ENCODE measurements at places on chromosomes 16 and 17.

DNA sequence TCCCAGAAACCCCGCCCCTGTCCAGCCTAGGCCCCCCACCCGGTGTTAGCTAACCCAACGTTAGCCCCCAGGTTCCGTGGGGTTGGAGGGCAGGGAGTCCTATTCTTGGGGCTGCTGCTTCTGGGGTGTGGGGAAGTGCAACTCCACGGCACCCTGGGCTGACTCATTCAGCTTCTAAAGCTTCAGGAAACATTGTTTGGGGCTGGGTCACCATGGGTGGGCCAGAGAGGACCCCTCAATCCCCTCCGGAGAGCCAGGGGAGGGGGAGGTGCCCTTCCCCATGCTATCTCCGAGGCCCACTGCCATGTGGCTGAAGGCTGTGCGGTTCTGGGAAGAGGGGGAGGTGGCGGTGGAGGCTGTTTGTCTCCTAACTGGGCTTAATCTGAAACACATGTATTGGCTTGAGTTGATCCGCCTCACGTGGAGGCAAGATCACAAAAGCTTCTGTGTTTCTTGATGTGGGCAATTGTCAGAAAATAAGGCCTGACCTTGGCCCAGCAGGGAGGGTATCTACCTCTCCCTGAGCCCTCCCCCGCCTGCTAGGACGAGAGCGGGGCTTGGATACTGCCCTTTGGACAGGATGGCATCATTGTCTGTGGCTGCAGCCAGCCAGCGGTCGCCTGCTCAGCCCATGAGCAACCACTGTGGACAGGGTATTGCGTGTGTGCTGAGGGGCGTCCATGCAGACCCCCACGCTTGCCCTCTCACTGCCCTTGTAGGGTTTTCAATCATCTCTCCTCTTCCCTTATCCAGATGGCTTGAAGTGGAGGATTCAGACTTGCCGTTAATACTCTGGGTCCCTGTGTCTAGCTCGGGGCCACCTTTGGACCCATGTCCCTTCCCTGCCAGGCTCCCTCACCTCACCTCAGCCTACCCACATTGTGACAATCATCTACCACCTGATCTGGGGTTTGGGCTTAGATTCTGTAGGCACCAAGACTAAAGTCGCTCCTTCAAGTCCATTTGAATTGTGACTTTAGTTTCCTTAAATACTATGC lies 1.3 kb downstream of the SERPINF1 start:
- no peak for DNase-seq

GRCh38 chr17:29698019-29698777 lies 75.5 kb upstream of the CORO6 start:
- DNase-seq: no peak

DNA sequence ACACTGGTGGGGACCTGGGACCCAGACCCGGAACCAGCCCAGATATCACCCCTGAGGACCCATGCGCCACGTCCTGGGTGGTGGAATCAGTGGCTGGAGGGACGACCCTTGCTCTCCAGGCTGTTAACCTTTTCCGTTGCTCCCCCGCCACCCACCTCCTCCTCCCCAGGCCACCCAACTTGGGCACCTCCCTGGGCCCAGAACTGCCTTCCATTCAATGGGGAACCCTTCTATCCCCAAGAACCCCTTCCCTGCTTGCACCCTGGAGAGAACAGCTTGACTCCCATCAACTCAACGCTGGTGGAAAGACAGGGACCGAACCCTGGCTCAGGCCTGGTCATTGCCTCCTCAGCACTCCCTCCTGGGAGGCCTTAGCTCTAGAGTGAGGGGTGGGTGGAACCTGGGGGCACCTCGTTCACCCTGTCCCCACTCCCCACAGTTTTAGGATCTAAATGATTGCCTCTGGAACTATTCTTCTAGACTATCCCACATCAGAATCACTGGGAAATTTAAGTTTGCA lies 5.7 kb upstream of the IL32 start:
- DNase-seq: no peak

- no peak for DNase-seq
These were observed 119.4 kb downstream of the MGAT5B start for GRCh38 chr17:76987486-76988093.

GRCh38 chr16:57422026-57422944 lies 17.7 kb downstream of the CCL17 start:
- peak; percentile 39 for DNase-seq

- no peak for DNase-seq
These were observed 9.2 kb downstream of the SLC38A10 start for GRCh38 chr17:81285894-81286293.

- DNase-seq: no peak
These were observed 3.0 kb upstream of the MTMR4 start for GRCh38 chr17:58517378-58517927.

GRCh38 chr17:63647065-63647725 lies 25.0 kb downstream of the MAP3K3 start:
- no peak for DNase-seq

- peak; percentile 40 for DNase-seq
These were observed 82.3 kb downstream of the MARCHF10 start for GRCh38 chr17:62725791-62726249.

- no peak for DNase-seq
These were observed 226.5 kb upstream of the MPHOSPH6 start for GRCh38 chr16:82396509-82396908.

DNA sequence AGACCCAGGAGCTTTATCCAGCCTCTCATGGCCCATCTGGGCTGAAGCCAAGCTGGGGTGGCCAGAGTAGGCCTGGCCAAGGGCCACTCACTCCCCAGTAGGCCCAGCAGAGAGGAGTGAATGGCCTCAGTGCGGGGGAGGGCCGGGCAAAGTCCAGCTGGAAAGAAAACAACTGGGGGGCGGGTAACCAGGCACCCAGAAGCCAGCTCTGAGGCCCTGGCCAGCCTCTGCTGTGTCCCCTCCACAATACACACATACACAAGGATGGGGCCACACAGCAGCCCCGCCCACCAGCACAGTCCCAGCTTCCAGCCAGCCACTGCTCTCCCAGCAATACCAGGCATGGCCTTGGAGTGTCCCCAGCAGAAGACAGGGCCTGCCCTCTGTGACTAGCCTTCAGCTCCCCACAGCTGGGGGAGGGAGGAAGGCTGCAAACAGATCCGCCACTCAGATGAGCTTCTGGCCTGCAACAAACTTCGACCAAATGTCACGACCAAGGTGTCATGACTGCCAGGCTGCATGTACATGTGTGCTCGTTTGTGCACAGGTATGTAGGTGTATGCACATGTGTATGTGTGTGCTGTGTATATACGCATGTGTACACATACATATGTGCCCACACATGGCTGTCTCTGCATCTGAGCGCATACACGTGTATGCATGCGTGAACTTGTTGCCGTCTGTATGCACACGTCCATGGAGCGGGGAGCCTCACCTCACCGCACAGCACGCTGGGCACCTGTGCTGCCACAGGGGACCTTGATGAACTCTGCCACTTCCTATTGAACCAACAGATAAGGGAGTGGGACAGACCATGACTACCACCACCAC lies 5.0 kb downstream of the CARHSP1 start:
- DNase-seq: peak; percentile 37

- DNase-seq: no peak
These were observed 817.6 kb upstream of the CDH8 start for GRCh38 chr16:62853887-62854286.

GRCh38 chr16:84829168-84829965 lies 9.6 kb downstream of the CRISPLD2 start:
- DNase-seq: no peak

DNA sequence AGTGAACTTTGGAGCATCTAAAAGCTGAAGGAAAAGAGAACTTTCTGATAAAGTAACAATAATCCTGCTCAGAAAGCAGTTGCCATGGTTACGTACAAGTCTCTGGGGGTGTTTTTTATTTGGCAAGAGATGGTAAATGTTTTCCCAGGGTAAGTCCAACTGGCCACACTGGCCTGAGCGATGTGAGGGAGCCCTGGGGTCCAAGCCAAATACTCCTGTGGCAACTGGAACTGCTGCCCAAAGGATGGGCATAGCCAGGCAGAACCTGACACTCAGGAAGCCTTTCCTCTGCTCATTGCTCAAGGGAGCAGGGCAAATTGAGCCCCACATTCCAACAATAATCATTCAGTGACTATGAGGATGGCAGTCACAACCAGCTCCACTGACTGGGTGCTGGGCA lies 26.8 kb upstream of the WSCD1 start:
- DNase-seq: no peak

- DNase-seq: no peak
These were observed 689.2 kb downstream of the WWOX start for GRCh38 chr16:78788696-78789095.

DNA sequence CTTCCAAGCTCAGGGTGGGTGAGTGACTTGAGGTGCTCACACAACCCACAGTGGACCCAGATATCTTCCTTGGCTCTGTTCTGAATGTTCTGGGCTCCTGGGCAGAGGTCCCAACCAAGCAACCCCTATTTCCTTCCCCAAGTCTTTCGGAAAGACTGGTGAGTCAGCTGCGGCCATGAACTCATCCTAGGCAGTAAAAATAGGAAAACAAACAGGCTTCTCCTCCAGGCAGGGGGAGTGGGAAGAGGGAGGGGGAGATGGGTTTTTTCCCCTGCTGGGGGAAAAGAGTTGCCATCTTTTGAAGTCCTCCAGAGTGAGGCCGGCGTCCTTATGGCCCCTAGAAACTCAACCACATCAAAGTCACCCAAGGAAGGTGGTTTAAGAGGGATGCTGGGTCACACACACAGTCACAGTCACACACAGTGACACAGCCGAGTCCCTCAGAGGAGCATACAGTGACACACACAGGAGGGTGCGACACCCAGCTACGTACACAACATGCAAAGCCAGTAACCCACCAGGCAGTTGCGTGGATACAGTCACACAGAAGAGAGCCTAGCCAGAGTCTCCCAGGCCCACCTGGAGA lies 16.0 kb upstream of the DLX4 start:
- no peak for DNase-seq

DNA sequence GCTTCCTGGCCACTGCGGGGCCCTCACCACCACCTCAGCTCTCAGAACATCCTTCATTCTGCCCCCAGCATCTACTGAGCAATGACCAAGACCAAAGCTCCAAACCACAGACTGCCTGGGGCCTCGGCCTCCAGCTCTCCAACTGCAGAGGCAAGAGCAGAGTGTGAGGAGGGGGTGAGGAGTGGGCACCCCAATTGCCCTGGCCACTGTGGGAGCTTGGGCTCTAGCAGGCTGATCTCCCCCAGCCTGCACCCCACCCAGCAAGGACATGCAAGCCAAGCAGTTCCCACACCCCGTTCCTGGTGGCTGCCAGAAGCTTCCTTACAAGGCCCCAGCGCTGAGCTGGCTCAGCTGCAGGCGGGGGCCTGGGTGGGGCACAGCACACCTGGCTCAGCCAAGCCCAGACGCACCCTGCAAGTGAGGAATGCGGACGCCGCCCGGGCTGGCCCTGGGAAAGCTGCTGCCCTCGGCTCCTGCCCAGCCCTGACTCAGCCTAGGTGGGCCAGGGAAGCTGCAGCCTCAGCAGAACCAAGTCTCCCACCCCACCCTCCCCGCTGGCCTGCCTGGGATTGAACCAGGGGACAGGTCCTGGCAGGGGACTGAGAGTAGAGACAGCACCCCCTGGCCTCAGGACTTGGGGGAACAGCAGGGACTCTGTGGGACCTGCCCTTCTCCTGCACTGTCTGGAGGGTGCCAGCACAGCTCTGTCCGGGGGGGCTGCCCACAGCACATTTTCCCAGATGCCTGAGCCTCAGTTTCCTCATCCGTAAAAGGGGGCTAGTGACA lies 29.7 kb upstream of the KRT17 start:
- DNase-seq: peak; percentile 96

- DNase-seq: peak; percentile 84
These were observed at the start of gene RHBDF1 for GRCh38 chr16:72561-73548. TSS of gene RHBDF1 (minus strand) at chr16:72631. CDS start at chr16:65015, 7,616 bp downstream.

DNA sequence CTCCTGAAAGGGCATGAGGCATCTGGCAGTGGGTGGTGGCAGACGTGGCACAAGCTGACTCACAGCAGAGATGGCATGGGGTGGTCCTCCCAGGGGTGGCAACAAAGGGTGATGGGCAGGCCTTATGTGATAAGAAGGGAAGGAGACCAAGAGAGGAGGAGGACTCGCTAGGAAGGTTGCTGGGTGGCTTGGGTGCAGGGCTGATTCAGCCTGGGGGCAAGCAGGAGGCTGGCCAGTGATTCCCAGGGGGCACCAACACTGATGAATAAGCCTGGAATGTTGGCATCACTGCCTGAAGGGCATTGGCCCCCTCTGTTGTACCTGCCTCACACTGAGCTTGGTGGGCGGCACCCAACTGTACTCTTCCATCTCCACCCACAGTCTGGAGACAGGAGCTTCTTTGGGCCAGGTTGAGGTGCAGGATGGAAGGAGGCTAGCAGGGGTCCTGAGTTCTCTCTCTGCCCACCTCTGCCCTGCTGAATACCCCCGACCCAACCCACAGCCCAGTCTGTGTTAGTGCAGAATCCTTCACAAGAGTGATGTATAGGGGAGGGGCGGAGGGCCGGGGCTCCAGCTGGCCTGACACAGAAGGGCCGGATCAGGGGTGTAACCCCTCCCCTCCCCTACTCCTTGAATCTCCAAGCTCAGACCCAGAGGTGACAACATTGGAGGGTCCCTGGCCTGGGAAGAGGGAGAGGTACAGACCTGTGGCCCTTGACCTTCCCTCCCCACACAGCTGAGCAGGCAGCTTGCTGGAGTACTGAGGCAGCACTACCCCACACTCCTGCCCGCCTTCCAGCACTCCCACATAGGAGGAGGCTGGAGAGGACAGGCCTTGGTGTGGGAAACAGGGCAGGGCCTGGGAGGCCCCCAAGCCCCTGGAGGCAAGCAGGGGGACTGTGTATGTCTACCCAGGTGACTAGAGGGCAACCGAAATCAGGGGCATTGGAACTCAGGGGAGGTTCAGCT lies 2.6 kb downstream of the STAC2 start:
- no peak for DNase-seq

DNA sequence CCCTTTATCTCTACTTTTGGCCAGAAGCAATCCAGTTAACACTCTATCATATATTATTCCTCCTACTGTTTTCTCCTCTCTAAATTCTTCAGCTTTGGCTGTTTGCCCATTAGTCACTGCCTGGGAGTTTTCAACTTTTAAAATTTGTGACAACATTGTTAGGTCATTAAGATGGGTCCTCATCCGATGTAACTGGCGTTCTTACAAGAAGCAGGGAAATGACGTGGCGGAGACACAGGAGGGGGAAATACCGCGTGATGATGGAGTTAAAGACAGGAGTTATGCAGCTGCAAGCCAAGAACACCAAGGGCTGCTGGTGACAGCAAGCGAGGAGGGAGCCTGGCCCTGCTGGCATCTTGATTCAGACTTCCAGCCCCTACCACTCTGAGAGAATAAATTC lies 34.8 kb upstream of the CPHXL start:
- DNase-seq: peak; percentile 9

DNA sequence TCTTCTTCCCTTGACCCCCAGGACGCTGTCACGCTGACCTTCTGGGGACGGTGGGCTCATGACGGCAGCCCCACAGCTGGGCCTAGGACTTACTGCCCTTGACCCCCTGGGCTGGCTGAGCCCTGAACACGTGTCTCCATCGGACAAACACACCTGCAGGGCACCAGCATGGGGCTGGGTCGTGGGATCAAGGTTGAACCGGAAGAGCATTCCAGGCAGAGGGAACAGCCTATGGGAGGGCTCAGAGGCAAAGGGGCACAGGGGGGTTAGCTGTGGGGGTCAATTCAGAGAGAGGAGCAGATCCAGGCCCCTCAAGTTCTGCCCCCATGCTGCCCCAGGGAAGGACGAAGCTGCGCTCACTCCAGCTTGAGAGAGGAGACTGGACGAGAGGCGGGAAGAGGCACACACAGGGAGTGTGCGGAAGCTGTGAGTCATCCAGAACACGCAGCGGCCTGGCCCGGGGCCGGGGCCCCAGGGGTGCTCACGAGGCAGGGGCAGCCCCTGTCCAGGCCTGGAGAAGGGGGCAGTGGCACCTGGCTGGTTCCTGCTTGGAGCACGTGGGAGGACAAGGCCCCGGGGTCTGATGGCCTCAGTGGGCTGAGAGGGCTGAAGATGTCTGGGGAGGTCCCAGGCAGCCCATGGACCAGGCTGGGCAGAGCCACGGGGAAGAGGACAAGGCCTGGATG lies 9.9 kb downstream of the SSTR5 start:
- peak; percentile 86 for DNase-seq
